T-helper 17 cell (primary cell): ENCODE measurements at places on chromosomes 6 and 20.

- no peak for DNase-seq
Observed at GRCh38 chr20:50418890-50419642, 91.1 kb upstream of the PTPN1 start.

DNA sequence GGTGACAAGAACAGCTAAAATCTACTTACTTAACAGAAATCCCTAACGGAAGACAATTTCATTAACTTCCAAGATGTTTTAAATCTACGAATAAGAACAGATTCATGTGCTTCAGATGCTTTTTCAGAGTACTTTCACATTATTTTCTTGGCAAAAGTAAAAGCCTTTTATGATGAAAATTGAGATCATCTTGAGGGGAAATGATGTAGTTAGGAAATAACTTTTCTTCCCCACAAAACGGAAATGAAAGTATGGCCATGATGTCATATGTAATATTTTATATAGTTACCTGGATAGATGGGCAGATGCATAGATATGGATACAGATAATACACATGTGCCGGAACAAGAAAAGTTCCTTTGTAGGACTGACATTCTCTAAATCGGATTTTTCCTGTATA, 32.8 kb downstream of the SASH1 start:
- DNase-seq: no peak

DNA sequence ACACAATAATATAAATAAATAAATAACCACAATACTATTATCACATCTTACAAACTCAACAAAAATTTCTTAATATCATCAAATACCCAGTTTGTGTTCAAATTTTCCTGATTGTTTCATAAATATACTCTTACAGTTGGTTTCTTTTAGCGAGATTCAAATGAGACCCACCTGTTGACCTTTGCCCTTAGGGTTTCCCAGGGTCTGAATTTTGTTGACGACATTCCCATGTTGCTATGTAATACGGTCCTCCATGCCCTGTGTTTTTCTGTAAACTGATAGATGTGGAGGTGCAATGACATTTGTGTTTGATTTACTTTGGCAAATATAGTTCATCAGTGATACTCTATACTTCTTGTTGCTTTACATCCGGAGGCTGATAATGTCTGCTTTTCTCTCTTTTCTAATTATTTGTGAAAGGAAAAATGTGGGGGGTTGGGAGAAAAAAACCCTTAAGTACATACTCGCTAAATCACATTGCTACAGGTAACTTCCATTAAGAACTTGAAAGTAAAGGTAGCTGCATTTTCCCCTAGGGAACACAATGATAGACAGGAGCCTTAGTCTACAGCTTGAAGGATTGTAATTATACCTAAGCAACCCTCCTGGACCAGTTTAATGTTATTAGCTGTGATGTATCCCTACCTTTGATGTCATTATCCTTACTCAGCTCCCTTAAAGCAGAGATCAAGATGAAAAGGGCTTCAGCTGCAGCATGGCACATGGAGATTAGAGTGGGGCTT, 6.6 kb downstream of the MOG start:
- no peak for DNase-seq

- DNase-seq: no peak
Observed at GRCh38 chr6:35396991-35397390, 54.6 kb downstream of the PPARD start.

DNA sequence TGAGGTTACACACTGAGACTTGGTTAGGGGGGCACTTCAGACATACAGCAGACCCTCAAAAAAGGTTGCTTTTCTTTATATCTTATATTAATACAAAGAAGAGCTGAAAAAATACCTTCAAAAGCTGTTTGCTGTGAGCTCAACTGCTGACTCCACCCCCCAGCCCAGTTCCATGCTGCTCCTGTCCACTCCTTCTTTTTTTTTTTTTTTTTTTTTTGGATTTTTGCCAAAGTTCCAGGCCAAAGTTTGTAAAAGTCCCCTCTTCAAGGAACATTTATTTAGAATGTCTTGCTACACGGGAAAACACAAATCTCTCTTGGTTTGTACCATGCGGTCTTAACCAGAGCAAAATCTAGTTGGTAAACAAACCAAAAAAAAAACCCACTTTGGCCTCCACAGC, 85.3 kb upstream of the AKAP12 start:
- no peak for DNase-seq

- no peak for DNase-seq
Observed at GRCh38 chr20:47438464-47439381, 63.0 kb upstream of the NCOA3 start.

DNA sequence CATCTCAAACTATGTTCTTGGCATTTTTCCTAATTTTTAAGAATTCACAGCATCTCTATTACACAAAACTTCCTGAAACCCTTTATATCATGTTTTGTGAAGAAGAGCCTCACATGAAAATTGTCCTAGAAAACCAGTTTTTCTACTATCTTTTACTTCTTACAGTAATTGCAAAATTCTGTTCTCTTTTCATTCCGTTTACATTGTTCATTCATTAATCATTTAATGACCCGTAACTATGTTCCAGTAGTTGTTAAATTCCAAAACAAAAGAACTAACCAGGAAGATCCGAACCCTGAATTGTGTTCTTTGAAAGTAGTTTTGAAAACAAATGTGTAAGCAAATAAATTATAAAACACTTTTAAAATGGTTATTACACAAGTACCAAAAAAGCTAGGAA, 597.0 kb downstream of the EYS start:
- DNase-seq: no peak

DNA sequence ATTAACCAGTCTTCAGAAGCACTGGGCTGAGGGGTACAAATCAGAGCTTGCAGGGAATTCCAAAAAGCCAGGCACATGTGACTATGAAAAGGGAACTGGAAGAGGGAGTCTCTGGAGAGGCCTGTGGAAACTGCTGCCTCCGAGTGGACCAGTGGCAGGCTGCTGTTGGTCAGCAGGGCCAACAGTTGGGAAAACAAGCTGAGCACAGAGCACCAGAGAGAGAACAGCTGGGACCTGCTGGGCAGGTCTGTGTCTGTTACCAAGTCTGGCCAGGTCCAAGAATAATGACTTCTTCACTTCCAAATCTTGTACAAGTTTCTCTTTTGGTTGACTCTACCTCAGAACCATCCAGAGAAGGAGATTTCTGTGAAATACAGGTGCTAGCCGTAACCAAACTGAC, 81.4 kb downstream of the LIN28B start:
- no peak for DNase-seq

DNA sequence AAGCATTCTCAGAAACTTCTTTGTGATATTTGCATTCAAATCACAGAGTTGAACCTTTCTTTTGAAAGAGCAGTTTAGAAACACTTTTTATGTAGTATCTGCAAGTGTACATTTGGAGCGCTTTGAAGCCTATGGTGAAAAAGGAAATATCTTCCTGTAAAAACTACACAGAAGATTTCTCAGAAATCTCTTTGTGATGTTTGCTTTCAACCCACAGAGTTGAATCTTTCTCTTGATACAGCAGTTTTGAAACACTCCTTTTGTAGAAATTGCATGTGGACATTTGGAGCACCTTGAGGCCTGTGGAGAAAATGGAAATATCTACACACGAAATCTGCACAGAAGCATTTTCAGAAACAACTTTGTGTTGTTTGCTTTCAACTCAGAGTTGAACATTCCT, 612.3 kb upstream of the ZNF337 start:
- no peak for DNase-seq

DNA sequence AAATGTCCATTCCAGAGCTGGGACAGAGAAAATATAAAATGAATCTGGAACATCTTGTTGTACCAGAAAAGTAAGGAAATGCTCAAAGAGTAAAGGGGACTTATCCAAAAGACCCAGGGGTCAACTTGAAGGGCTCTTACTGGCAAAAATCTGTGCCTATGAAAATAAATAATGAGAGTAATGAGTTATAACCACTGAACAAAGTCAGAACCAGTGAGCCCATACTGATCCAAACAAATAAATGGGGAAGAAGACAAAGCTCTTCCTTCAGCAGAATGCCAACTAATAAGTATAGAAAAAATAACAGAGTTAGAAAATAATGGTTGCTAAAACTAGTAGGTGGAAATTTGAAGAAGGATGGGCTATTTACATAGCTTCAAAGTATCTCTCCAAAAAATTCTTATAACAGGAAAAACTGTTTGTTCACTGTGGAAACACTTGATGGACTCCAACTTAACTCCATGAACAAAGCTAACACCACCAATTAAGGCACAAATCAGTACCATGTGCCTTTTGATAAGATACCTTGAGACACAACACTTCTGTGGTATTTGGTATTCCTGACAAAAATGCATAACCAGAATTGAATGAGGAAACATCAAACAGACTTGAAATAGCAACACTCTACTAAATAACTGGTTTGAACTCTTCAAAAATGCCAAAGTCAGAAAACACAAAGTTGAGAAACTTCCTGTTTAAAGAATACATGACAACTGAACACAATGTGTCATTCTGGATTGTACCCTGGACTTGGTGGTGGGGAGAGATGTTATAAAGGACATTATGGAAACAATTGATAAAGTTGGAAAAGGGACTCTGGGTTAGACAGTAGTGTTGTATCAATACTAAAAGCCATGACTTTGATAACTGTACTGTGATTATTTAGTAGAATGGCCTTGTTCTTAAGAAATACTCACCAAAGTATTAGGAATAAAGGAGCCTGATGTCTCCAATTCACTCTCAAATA, 197.5 kb downstream of the ISM1 start:
- no peak for DNase-seq

GRCh38 chr6:150157081-150157480, 14.2 kb downstream of the PPP1R14C start:
- no peak for DNase-seq

DNA sequence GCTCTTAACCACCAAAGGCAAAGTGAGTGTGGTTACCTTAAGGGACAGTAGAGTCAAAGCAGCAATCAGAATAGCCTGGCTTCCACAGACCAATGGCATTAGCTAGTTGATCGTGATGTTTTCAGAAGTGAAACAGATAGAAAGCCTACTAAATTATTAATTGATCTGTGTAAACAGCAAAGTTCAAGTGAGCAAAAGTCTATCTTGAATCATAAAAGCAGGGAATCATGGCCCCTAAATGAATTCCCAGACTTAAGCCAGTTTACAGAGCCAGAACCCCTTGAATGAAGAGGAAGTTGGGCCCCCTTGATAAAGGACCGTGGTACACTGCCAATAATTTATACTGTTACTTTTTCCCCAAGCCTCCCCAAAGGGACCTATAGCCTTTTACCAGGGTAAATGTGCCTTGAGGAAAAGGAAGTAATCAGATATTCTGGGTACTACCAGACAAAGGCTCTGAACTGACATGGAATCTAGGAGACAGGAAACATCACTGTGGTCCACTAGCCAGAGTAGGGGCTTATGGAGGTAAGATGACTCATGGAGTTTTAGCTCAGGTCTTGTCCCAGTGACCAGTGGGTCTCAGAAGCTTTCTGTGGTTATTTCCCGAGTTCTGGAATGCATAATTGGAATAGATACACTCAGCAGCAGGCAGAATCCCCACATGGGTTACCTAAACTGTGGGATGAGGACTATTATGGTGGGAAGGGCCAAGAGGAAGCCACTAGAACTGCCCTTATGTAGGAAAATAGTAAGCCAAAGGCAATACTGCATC, 317.5 kb downstream of the CD83 start:
- no peak for DNase-seq
